ENCODE measurements at places on chromosomes 2 and 18.

GRCh38 chr2:105238664-105239240 is 2.8 kb upstream of the GPR45 start:
- no peak for DNase-seq

GRCh38 chr2:2739231-2739795 is 408.2 kb upstream of the MYT1L start:
- DNase-seq: no peak

GRCh38 chr2:227004482-227004881 is 159.5 kb downstream of the COL4A4 start:
- no peak for DNase-seq

- no peak for DNase-seq
Measured at GRCh38 chr18:36628435-36629137, 200.2 kb downstream of the TPGS2 start.

GRCh38 chr2:229378386-229378785 is 107.3 kb upstream of the PID1 start:
- no peak for DNase-seq

- DNase-seq: peak; percentile 43
Measured at GRCh38 chr2:231883468-231883881, 42.7 kb downstream of the NPPC start.

DNA sequence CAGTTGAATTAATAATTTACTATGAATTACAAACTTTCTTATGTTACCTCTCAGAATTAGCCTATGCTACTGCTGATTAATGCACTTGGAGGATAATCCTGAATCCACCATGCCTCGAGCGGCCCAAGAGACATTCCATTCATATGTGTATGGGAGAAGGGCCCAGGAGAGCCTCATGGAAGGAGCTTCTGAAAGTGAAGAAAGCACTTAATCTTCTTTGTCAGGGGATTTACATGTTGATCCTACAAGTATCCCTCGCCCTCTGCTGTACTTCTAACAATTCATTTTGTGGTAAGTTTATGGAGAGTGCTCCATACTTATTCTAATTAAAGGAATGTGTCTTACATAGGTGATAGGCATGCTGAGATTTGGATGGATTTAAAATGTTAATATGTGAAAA is 1189.1 kb upstream of the NXPH2 start:
- no peak for DNase-seq

GRCh38 chr2:47631306-47631705 is 151.6 kb upstream of the MSH6 start:
- DNase-seq: no peak

- no peak for DNase-seq
Measured at GRCh38 chr2:236574424-236575145, 5.0 kb downstream of the ACKR3 start.

- no peak for DNase-seq
Measured at GRCh38 chr2:238689871-238690389, 158.0 kb upstream of the TWIST2 start.

DNA sequence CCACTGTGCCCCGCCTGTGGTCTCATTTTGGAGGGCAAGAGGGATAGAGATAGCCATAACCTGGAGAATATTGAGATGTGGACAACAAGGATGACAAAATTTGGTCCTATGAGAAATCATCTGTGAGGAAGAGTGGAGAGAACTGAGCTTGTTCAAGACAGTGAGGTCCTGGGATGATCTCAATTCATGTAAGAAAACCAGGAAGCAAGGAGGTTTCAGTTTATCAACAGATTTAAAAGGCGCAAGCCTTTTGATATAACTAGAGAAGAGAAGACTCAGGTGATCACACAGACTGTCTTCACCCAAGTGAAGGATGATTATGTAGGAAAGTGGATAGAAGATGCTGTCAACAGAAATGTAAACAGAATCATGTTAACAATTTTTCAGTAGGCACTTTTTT is 39.1 kb downstream of the PCBP1 start:
- DNase-seq: no peak

DNA sequence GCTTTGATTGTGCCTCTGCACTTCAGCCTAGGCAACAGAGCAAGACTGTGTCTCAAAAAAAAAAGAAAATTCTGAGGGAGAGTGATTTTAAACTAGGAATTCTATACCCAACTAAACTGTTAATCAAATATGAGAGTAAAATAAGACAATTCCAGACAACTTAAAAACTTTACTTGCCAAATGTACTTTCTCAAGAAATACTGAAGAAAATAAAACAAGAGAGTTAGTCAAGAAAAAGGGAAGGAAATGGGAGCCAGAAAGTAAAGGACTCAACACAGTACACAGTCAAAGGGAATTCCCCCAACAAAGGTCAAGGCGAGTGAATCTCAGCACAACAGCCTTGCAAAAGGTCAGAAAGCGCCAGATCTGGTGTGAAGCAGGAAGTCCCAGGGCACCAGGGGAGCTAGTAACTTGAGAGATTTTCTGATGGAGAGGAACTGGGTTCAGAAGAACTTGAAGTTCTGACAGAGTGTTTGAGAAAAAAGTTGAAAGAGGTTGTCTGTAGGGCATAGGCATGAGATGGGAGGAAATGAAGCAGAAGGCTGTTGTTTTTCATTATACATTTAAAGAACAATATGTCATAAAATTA is 22.6 kb upstream of the TBC1D8 start:
- DNase-seq: peak; percentile 70

DNA sequence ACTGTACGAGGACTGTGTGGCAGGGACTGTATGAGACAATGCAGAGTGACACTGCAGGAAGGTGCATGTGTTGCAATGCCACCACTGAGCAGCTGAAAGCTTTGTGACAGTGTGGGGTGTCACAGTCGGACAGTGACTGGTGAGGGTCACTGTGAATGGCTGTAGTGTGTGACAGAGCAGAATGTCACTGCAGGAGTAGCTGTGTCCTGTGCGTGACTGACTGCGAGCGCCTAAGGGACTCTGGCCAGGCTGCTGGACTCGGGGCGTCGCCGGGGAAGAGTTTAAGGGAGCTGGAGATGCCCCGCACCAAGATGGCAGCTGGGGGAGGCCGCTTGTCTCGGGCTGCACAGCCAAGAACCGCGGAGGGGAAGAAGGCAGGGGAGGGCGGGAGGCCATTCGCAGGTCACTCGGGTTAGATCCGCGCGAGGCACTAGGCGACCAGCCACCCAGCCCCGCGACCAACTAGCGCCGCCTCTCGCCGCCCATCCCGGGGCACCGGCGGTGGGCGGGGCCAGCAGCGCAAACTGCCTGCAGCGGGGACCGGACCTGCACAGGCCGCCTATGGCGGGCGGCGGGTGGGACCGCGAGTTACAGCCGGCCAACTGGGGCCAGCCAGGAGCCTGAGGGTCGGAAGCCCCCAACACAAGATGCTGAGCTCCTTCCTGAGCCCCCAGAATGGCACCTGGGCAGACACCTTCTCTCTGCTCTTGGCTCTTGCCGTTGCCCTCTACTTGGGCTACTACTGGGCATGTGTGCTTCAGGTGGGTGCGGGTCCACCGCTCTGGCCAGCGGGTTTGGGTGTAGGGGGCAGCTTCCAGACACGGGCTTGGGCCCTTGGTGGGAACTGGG is at the start of gene ABHD1:
Gene ABHD1 (plus strand): TSS at position 514 of the 849 bp plus-strand sequence. CDS start 134 bp downstream, at position 648.
- peak; percentile 62 for DNase-seq

- no peak for DNase-seq
Measured at GRCh38 chr18:28771849-28772248, 594.9 kb upstream of the CDH2 start.

All from adrenal gland (tissue), 19 donors.